Esophagus squamous epithelium (tissue), 5 donors: ENCODE measurements at places on chromosomes 1 and 21.

GRCh38 chr1:11736746-11737639 is 1.1 kb downstream of the AGTRAP start:
- DNase-seq: no peak

GRCh38 chr1:204652497-204652896 is 33.0 kb downstream of the LRRN2 start:
- no peak for DNase-seq

GRCh38 chr1:40044110-40044509 is 3.6 kb downstream of the CAP1 start:
- DNase-seq: no peak

- no peak for DNase-seq
Observed at GRCh38 chr1:27095576-27095975, 59.3 kb downstream of the SLC9A1 start.

GRCh38 chr1:168335500-168335899 is 54.8 kb downstream of the TBX19 start:
- DNase-seq: no peak

- no peak for DNase-seq
Observed at GRCh38 chr1:20183616-20184271, 2.2 kb upstream of the UBXN10 start.

DNA sequence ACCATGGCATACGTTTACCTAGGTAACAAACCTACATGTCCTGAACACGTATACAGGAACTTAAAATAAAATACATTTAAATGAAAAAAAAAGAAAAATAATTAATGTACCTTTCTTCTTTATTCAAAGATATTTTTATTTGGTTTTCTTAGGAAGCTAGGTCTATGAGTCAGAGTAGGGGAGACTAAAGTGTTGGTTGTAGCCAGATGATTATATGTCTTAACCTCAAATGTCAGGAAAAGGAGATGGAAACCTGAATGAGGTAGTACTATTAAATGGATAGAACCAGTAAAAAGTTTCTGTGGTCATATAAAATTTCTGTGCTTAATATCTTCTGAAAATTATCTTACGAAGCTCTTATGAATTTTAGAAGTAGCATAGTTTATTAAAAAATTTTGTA is 275.8 kb downstream of the KCTD3 start:
- DNase-seq: no peak

GRCh38 chr1:15196807-15197530 is 43.4 kb downstream of the TMEM51 start:
- DNase-seq: no peak

DNA sequence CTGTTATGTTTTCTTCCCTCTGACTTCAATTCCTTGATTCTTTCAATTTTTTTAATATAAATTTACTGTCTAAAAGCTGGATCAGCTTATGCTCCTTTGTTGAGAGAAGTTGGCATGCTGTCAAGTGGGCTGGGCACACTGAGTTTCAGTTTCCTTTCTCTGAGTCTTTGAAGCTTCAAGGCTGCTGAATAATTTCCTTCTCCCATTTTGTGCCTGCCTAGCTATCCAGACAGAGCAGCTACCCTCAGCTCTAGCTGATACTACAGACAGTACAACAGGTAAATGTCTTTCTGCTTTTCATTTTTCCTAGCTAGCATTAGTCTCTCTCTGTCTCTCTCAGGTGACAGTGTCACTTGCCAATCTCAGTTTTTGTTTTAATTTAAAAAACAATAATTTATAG is at the start of gene IFI44:
Gene IFI44 (plus strand): TSS at position 204 of the 400 bp plus-strand sequence. CDS start 365 bp downstream, outside the sequence.
- no peak for DNase-seq

DNA sequence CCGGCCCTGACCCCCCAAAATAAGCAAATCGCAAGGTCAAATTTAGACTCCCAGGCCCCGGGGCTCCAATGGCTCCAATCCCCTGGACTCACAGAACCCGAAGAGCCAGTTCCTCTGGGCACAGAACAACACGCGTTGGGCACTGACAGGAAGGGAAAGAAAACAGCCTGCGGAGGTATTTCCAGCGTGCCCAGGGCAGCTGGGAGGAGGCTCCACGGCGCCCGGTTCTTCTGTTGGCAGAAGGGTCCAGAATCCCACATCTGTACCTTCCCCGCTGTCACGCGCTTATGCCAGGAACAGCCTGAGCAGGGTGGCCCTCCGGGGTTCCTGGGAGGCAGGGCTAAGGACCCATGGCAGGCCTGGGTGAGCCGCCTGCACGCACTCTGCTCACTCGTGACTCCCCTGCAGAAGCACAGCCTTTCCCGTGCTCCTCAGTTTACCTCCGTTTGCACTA is 85.5 kb downstream of the RIPK4 start:
- DNase-seq: no peak

DNA sequence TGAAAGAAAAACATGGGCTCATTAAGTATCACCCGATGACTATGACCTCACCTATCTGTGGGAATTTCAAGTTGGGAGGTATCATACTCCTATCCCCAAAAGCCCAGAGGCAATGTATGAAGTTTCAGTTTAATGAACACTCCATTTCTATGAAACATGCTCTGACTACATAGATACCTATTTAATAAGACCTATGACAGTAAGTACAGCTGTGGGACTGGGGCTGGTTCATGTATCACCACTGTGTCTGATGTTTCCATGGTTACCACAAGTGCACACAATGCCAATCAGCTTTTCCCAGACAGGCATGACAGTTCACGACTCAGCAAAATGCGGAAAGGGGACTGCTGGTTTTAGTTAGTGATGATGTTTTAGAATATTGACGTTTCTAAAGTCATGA is 167.7 kb downstream of the SIPA1L2 start:
- DNase-seq: no peak

DNA sequence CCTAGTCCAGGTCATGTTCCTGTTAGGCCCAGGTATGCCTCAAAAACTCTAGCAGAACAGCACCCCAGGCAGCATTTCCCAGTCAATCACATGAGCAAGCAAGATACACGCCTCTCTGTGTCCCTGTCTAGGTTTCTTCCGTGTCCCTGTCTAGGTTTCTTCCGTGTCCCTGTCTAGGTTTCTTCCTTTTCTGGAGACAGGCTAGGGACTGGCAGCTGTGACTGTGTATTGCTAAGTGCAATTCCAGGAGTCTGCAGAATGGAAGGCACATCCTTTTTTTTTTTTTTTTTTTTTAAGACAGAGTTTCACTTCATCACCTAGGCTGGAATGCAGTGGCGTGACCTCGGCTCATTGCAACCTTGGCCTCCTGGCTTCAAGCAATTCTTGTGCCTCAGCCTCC is 77.6 kb downstream of the SETD4 start:
- DNase-seq: no peak

DNA sequence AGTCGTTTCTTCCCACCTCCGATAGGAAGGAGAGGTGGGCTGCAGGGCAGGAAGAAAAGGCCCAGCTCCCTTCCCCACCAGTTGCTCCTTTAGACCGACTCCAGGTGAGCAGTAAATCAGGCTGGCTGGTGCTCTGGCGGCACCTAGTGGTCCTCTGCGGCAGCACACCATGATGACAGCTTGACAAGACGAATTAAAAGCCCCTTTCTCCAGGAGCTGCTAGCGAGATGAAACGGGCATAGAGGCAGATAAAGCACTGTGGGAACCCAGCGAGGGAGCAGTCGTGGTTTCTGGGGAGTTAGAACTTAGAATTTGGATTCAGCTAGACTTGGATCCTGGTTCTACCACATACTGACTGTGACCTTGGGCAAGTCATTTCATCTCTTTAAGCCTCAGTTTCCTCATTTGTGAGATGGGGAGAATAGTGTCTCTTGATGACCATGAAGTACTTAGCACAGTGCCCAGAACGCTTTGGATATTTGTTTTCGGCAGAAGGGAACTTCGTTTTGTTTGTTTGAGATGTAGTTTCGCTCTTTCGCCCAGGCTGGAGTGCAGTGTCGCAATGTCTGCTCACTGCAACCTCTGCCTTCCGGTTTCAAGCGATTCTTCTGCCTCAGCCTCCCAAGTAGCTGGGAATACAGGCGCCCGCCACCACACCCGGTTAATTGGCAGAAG is 21.8 kb upstream of the COL9A2 start:
- no peak for DNase-seq

DNA sequence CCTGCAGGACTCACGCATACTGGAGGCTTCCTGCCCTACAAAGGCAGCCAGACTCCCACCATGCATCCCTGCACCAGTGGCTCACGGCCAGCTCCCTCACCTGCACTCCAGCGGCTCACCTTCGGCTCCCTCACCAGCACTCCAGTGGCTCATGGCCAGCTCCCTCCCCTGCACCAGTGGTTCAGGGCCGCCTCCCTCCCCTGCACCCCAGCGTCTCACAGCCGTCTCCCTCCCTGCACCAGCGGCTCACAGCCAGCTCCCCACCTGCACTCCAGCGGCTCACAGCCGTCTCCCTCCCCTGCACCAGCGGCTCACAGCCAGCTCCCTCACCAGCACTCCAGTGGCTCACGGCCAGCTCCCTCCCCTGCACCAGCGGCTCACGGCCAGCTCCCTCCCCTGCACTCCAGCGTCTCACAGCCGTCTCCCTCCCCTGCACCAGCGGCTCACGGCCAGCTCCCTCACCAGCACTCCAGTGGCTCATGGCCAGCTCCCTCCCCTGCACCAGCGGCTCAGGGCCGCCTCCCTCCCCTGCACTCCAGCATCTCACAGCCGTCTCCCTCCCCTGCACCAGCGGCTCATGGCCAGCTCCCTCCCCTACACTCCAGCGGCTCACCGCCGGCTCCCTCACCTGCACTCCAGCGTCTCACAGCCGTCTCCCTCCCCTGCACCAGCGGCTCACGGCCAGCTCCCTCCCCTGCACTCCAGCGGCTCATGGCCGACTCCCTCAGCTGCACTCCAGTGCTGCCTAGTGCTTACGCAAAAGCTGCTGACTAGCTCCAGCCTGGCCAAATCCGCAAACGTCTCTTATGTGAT is 324.5 kb downstream of the NPHP4 start:
- no peak for DNase-seq

DNA sequence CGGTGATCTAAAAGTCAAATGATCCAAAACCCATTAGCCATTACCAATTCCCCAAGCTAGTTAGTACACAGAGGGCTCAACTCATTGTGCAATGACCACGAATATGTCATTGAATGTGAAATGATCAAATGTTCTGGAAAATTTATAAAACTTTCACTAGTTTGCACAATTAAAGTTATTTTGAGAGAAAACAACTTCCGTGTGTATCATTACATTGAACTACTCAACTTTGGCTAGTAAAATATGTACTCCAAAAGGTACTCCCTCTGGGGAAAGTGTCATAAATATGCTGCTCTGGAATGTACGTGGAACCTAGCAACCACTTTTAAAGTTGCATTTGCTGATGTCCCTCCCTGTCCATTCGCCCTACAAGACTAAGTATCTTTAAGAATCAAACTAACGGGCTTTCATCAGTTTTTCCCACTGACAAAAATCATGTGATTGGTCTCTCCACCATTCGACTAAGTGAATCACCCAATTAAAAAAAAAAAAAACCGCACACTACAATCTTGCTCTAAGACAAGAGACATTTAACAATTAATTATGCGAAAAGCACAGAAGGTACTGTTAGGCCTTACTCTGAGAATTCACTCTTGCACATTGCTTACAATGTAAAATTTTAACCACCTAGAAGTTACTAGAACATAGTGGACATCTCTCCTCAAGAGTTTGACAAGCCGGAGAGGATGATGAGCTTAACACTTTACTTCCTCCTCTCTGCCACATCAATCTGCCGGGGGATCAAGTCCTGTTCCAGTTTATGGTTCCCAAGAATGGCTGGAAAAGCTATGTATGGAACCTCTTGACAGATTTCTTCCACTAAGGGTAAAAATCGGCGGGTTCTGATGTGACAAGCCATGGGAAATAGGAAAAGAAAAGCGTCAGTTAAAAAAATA is 1.2 kb downstream of the ACBD3 start:
- no peak for DNase-seq

- no peak for DNase-seq
Observed at GRCh38 chr1:86238226-86238625, 81.7 kb upstream of the COL24A1 start.

GRCh38 chr1:105664495-105664894 is 1392.0 kb upstream of the PRMT6 start:
- no peak for DNase-seq

- DNase-seq: no peak
Observed at GRCh38 chr21:37058261-37058660, 14.6 kb downstream of the PIGP start.

GRCh38 chr1:154983776-154984466 is 777 bp downstream of the FLAD1 start:
- DNase-seq: no peak

- no peak for DNase-seq
Observed at GRCh38 chr1:33477451-33477850, 5.0 kb downstream of the ZSCAN20 start.

- no peak for DNase-seq
Observed at GRCh38 chr1:85862456-85862855, 154.2 kb upstream of the ZNHIT6 start.

DNA sequence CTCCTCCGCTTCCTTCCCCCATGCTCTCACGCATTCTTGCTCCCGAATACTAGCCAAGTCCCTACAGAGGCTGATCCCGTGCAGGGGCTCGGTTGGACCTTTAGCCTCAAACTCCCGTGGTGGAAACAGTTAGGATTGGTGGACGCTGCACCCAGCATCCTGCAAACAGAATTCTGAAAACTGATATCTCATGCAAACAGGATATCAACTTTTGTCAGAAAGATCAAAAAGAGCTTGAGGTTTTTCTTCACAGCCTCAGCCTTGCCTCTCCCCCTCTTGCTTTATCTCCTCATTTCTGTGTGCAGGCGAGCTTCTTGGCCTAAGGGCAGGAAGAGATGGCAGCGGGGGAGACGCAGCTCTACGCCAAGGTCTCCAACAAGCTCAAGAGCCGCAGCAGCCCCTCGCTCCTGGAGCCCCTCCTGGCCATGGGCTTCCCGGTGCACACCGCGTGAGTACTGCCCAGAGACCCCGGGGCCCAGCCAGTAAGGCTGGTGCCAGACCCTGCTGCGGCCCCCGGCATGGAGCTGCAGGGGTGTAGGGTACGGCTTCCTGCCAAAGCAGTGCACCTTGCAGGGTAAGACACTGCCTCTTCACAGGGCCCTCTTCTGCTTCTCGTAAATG is at the start of gene UBASH3A:
Gene UBASH3A (plus strand): TSS at position 292 of the 621 bp plus-strand sequence. CDS start 44 bp downstream, at position 336.
- DNase-seq: no peak

DNA sequence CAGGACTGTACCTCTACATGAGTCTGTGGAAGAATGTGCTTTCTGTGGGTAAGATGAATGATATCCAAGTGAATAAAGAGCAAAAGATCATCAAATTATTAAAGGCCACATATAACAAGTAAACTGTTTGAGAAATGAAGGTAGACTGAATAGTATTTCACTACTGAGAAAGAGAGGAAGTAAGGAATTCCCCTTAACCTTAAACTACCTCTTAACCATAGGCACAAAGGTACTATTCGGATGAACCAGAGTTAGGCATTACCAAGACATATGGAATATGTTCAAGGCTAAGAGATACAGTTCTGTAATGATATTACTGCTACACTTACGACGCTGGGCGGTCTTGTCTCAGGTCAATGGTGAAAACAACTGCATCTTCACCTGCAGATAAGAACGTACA is 25.5 kb downstream of the DCAF8 start:
- no peak for DNase-seq

GRCh38 chr1:195740862-195741261 is 867.4 kb downstream of the KCNT2 start:
- DNase-seq: no peak

DNA sequence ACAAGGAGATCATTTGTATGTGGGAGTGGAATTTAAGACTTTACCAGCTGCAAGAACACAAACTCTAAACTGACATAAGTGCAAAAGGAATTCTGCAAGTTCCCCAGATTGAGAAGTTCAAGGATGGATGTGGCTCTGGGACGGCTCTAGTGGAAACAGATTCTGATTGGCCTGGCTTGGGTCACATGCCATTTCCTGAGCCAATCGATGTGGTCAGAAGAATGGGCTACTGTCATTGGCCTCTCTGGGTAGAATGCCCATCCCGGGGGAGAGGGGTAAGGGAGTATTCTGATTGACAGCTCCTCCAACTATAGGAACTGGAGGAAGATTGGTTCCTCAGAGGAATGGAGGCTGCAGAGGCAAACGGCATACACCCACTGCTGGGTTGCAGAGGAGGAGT is 6.0 kb upstream of the IFNLR1 start:
- no peak for DNase-seq
